Activated CD4-positive, alpha-beta memory T cell treated with anti-CD3 and anti-CD28 coated beads for 36 hours (primary cell): ENCODE measurements at places on chromosomes 2 and 18. TPM values are rescaled to one million over a fixed set of nuclear protein-coding genes. Genes with fewer than 3 reads are reported as not detected.

- no peak for DNase-seq
- H3K36me3 ChIP-seq: no peaks in the 10 kb centered on the region
- H3K27ac ChIP-seq: no peak overlapping the region
- H3K4me1 ChIP-seq: peaks cover 9% of the 10 kb centered on the region
- no peaks in the 10 kb centered on the region for H3K27me3 ChIP-seq
These were observed 31.9 kb downstream of the ABHD3 start for GRCh38 chr18:21672521-21673267.

DNA sequence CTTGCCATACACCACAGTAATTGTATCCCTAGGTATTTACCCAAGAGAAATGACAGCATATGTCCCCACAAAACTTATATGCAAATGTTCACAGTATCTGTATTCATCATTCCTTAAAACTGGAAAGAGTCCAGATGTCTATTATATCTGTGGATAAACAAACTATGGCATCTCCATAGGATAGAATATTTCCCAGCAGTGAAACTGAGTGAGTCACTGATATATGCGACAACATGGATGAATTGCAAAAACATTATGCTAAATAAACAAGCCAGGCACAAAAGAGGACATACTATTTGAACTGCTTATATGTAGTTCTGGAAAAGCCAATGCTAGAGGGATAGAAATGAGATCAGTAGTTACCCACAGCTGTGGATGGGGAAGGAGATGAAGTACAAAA lies 359.4 kb upstream of the DSEL start:
- no peak overlapping the region for H3K4me3 ChIP-seq
- H3K36me3 ChIP-seq: no peaks in the 10 kb centered on the region
- no peaks in the 10 kb centered on the region for H3K27me3 ChIP-seq
- no peaks in the 10 kb centered on the region for H3K4me1 ChIP-seq
- no peak for DNase-seq

DNA sequence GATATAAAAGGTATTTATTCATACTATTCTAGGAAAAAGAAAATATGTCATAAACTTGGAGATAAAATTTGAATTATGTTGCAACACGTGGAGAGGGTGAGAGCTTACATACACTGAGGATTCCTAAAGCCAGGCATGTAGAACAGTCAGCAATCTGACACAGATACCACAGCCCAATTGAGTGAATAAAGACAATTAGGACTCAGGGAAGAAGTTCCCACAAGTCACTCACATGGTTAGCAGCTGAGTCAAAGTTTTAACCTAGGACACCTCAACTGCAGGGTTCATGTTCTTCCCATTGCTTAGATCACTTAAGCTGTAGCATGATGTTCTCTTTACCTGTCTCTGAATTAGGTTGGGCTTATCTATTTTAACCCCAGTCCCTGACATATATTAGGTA lies 189.5 kb downstream of the CMPK2 start:
- H3K4me3 ChIP-seq: no peak overlapping the region
- no peak for DNase-seq
- peaks cover 3% of the 10 kb centered on the region for H3K27me3 ChIP-seq
- H3K27ac ChIP-seq: no peak overlapping the region
- no peaks in the 10 kb centered on the region for H3K36me3 ChIP-seq
- no peaks in the 10 kb centered on the region for H3K4me1 ChIP-seq

DNA sequence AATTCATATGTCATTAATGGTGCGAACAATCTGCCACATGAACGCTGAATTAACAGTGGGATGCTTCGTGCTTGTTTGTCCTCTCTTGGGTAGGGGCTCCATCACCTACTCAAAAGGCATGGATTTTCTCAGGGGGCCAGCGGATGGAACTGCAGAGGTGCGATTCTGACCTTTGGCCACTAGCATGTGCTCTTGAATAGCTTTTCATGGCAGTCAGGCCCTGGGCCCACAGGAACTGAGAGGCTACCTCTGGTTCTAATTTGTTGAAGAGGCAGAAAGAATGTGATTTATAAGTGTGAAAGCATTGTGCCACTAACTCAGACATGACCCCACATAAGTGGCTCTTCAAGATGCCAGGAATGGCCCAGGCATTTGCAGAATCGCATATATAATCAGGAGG lies 283.2 kb downstream of the INSIG2 start:
- no peak overlapping the region for H3K4me3 ChIP-seq
- no peaks in the 10 kb centered on the region for H3K4me1 ChIP-seq
- H3K36me3 ChIP-seq: no peaks in the 10 kb centered on the region
- H3K27ac ChIP-seq: no peak overlapping the region
- H3K27me3 ChIP-seq: peaks cover 13% of the 10 kb centered on the region

DNA sequence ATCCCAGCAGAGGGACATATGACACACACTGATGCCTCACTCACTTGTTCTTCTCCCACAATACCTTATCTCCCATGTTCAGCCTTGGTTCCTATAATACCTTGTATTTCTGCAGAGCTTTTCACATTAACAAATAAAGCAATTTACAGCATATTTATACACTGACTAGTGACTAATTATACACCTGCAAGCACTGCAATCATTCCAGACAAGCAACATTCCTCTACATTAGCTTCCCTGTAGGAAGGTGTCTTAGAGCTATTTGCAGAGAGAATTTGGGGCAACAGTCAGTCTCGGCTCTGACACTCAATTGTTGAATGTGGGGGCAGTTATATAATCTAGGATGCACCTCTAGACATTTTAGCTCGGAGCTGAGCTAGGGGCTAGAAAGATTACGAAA lies 9.5 kb upstream of the INSIG2 start:
- peaks cover 6% of the 10 kb centered on the region for H3K27me3 ChIP-seq
- no peaks in the 10 kb centered on the region for H3K4me1 ChIP-seq
- no peak overlapping the region for H3K4me3 ChIP-seq
- no peak for DNase-seq
- no peak overlapping the region for H3K27ac ChIP-seq

GRCh38 chr2:113341191-113341869 lies 62.6 kb upstream of the PAX8 start:
- DNase-seq: no peak
- peaks cover 21% of the 10 kb centered on the region for H3K27me3 ChIP-seq
- H3K4me1 ChIP-seq: peaks cover 4% of the 10 kb centered on the region
- no peaks in the 10 kb centered on the region for H3K36me3 ChIP-seq

GRCh38 chr2:47536696-47537095 lies 133.7 kb downstream of the MSH2 start:
- H3K36me3 ChIP-seq: no peaks in the 10 kb centered on the region
- no peak overlapping the region for H3K4me3 ChIP-seq
- no peak overlapping the region for H3K27ac ChIP-seq
- H3K4me1 ChIP-seq: no peaks in the 10 kb centered on the region
- peaks cover 3% of the 10 kb centered on the region for H3K27me3 ChIP-seq

DNA sequence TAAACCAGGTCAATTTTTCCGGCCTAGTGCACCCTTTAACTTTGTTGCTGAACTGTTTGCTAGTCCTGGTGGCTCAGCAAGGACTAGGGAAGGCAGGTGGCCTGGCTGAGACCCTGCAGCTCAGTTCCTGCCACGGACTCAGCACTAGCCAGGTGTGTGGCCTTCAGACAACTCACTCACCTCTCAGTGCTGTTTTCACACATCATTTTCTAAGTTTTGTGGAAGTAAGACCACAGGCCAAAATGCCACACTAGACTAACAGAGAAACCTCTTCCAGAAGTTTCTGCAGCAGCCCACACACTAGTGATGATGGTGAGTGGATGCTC lies 65.9 kb upstream of the SLC1A4 start:
- no peaks in the 10 kb centered on the region for H3K4me1 ChIP-seq
- H3K27ac ChIP-seq: no peak overlapping the region
- DNase-seq: no peak
- H3K36me3 ChIP-seq: no peaks in the 10 kb centered on the region

The DSEL gene
- total RNA-seq: 0.12 TPM

The ACKR3 gene
- total RNA-seq: 1.2 TPM

The HS1BP3 gene
- 10.1 TPM for total RNA-seq

The CYBRD1 gene
- total RNA-seq: 0.99 TPM

The TXNDC2 gene
- not detected for total RNA-seq

The SRD5A2 gene
- not detected for total RNA-seq
